Activated CD4-positive, alpha-beta T cell treated with anti-CD3 and anti-CD28 coated beads, Interleukin-2, amount 50 U/mL, for 48 hours (primary cell): ENCODE measurements at places on chromosomes 2 and 18.

DNA sequence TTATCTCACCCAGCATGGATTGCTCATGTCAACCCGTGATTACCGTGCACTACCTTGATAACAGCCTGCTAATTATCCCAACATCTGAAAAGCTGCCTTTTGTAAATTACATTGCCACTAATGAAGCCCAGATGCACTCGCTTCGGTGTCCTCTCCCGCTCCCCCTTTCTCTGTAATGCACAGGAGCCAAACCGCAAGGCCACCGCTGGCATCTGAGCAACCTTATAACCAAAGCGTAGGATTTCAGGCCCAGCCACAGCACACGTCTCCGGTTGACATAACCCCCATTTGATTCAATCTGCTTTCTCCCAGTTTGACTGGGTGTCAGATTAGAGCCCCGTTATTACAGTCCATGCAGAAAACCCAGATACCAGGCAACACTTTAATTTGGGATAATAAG is 341.2 kb downstream of the ALK start:
- DNase-seq, result no peak

DNA sequence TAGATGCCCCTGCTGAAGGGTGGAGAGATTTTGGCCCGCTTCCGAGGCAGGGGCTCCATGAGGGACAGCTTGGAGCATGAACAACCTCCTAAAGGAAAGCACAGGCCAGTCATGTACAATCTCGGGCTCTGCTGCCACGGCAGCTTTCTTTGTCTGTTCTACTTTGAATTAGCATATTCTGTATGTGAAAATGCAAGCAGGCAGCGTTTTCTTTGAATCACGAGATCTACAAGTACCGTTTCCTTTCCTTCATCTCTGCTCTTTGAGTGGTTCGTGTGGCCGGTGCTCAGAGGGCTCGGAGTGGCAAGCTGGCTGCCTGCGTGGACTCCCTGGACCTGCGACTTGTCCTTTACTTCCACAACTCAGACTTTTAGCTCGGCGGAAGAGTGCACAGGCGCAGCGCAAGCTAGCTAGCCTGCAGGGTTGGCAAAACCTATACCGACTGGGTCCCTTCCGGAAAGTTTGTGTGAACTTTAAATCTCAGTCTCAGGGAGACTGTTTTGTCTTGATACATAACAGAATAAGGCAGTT is 6.9 kb downstream of the TWIST2 start:
- DNase-seq, result no peak

- DNase-seq, result no peak
Observed at GRCh38 chr2:49226360-49226759, 72.0 kb upstream of the FSHR start.

- no peak for DNase-seq
Observed at GRCh38 chr2:72115110-72116080, 32.3 kb downstream of the CYP26B1 start.

DNA sequence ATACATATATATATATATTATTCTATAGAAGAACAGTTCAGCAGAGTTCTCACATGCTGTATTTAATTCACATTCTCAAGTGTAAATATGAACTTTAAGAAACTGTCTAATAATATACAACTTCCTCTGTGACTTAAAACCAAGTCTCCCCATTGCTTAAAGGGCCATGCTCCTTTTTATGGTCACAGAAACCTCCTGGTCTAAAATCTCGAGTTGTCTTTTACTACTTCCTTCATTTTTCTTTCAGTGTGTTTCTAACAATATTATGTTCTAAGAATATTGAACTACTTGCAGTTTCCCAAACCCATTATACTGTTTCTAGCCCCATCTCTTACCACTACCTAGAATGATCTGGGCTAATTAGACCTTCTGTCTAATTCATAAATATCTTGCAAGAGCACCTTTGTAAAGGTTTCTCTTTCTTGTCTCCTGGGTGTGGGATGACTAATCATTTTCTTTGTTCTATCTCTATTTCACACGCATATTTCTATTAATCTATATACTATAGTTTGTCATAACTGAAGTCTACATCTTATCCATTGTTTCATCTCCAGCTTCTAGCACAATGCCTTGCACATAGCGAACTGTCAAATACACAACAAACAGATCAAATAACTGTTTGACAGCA is 48.8 kb downstream of the ERBB4 start:
- no peak for DNase-seq

GRCh38 chr2:39684464-39684863 is 18.7 kb downstream of the TMEM178A start:
- no peak for DNase-seq

DNA sequence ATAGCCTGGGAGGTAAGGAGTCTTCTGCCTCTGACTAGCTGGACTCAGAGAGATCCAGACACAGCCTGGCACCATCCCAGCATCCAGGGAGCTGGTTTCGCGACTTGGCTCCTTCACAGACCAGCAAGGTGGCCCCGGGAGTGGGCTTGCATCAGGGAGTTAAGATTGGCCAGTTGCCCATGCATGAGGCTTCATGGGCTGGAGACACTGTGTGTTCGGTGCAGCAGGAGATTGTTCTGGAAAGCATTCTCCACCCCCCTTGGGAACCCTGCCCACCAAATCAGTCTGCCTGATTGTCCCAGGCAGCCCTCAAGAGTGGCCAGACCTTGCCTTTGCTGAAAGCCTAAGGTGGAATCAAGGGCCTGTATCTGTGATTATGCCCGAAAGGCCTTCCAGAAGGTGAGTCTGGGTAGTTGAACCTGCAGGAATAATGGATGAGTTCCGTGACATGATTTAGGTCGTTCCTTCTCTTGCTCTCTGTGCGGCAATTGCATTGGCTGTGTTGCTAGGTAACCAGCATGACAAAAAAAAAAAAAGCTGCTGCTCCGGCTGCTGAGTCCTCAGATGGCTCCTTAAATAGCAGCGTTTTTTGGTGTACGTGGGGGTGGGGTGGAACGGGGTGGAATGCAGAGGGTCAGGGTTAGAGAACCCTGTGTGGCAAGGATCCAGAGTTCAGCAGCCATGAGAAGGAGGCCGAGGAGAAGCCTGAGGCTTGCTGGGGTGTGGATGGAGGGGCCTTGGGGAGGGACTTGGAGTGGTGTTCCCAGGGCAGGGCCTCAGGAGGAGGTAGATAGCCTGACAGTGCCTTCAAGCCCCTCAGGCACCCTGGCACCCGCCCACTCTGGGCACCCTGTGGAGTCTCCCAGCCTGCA is 93.0 kb upstream of the MCFD2 start:
- no peak for DNase-seq

DNA sequence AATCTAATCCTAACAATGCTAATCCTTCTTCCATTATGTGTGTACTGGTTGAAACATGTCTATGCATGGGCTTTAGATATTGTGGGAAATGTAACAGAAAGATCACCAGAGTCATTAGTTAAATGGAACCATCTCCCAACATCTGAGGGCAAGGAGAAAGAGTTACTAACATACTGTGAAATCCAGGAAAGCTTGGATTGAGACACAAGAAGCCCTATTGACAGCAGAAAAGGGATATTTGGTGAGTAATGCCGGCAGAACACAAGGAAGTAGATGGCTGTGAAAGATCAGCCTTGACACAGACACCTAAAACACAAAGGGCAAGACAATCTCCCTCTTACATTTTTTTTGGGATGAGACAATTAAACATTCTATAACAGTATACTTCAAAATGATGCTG is 28.5 kb upstream of the LAMA1 start:
- no peak for DNase-seq

- DNase-seq, result no peak
Observed at GRCh38 chr2:132681766-132682165, 11.8 kb upstream of the LYPD1 start.

DNA sequence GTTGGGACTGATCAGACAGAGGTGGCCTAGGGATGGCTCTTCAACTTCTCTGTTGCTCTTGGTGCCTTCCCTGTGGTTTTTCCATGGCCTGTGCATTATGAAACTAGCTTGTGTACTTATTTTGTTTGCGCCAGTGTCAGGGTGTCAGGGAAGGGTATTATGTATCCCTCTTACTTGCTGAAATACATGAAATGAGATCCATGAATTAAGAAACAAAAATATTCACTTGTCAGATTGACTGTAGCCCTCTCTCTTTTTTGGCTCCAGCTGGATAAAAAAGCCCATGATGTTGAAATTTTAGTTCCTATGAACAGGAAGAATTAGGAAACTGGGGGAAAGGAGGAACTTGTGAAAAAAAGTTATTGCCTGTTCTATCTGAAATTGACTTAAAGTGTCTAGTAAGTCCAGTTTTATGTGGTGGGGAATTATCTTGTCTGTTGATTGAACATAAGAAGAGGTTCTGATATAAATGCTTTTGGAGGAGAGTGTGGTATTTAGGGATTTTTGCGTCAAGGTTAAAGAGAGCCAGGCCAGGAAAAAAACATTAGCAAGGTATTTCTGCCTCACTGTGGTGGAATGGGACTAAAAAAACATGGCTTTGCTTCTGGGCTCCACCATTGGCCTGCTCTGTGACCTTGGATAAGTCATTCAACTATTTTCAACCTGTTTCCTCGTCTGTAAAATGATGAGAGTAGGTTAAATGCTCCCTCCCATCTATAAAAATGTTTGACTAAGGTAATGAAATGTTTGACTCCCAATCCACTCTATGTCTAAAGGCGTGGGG is 12.0 kb downstream of the UGP2 start:
- no peak for DNase-seq

- no peak for DNase-seq
Observed at GRCh38 chr2:43268066-43268953, 41.9 kb upstream of the ZFP36L2 start.

GRCh38 chr2:170737821-170738220 is 22.7 kb downstream of the SP5 start:
- no peak for DNase-seq

DNA sequence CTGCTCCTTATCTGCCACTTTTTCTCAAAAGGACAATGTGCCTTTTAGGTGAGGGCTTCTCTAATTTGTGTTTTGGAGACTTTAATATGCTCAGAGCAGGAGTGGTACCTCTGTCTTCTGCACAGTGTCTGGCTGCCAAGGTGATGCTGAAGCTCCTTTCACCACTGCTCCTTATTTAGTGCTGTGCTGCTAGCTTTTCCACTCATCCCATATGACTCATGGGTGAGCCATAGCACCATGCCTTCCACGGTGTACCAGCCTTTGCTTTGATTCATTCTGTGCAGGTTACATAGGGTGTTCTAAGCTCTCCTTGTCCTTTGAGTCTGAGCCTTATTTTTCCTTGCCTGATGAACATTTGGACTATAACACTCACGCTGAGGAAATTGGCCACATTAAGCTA is 202.4 kb downstream of the ARL6IP6 start:
- DNase-seq, result no peak

DNA sequence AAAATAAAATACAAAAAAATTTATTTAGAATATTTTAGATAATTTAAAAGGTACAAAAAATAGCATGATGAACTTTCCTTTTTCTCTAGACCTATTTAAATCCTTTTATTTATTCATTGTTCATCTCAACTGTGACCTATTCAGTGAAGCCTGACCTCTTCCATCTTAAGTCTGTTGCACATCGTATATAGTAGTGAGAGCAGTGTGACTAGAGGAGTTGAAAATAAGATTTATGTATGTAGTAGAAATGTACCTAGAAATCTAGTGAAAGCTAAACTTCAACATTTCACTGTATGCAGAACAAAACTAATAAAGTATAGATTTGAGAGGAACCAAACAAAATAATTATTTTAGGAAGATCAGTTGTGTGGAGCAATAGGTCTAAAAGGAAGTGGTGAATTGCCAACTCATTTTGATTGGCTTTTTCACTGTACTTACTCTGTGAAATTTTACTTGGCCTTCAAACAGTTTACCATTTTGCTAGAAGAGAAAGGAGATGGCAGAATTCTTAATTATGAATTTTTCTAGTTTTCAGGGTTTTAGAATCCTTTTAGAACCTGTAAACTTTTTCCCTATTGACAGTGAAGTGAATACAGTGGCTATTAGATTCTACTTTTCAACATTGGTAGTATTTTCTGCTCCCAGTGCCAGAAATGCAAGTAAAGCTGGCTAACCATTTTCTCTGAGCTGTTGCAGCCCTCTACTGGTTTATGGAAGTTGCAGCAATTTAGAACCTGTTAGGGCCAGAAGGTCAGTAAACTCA is 11.0 kb downstream of the ANKRD12 start:
- no peak for DNase-seq

DNA sequence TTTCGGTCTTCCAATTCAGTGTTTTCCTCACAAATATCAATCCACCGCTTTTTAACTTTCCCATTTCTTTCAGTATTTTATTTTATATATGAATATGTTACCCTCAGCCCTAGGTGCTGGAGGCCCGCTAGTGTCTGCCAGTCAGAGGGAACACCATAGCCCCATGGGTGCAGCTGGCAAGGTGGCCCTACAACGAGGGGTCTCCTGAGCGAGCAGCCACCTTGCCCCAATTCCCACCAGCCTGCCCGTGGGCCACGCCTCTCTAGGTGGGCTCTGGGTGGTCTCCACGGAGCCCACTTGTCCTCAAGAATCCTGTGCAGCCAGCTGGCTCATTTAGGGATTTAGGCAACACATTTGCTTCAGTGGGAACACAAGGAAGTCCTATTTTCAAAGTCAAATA is 72.5 kb upstream of the RGPD5 start:
- DNase-seq, result no peak

GRCh38 chr18:77218642-77219041 is 31.0 kb upstream of the GALR1 start:
- no peak for DNase-seq

DNA sequence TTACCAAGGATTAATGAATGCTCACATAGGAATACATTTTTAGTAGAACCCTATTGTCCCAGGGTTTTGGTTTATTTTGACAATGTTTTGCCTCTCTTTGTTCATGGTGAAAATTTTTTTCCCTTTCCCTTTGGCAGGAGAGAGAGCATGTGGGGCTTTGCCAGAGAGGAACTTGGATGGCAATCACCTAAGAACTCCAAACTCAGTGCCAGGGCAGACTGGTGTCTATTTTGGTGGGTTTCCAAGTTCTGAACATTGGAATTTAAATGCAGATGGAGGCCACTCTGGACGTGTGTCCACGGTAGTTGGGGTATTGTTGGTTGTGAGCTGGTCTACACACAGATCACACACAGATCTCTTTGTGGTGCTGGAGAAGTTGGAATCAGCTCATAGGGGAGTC is 2091.1 kb upstream of the PIK3C3 start:
- DNase-seq, result no peak

- DNase-seq, result no peak
Observed at GRCh38 chr2:182228741-182229140, 198.1 kb downstream of the PDE1A start.

DNA sequence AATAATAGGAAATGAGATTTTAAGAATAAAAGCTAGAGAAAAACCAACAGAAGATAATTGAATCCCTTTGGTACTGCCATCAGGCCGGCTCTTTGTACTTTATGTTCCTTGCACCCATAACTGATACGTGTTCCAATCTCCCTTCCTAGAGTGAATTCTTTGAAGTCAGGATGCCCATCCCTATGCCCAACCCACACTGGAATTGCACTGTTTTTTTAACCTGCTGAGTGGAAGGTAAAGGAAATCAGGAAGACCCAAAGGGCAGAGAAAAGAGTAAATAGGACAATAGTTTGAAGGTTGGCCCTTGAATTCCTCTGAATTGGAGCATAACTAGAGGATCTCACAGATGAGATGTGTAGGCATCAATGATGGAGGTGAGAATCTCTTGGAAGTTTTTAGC is 4.4 kb upstream of the ATG16L1 start:
- DNase-seq, result no peak

- no peak for DNase-seq
Observed at GRCh38 chr2:69518841-69519240, 81.6 kb upstream of the NFU1 start.
